ENCODE measurements at places on chromosomes 5 and 9. TPM values are rescaled to one million over a fixed set of nuclear protein-coding genes. Genes with fewer than 3 reads are reported as not detected.

DNA sequence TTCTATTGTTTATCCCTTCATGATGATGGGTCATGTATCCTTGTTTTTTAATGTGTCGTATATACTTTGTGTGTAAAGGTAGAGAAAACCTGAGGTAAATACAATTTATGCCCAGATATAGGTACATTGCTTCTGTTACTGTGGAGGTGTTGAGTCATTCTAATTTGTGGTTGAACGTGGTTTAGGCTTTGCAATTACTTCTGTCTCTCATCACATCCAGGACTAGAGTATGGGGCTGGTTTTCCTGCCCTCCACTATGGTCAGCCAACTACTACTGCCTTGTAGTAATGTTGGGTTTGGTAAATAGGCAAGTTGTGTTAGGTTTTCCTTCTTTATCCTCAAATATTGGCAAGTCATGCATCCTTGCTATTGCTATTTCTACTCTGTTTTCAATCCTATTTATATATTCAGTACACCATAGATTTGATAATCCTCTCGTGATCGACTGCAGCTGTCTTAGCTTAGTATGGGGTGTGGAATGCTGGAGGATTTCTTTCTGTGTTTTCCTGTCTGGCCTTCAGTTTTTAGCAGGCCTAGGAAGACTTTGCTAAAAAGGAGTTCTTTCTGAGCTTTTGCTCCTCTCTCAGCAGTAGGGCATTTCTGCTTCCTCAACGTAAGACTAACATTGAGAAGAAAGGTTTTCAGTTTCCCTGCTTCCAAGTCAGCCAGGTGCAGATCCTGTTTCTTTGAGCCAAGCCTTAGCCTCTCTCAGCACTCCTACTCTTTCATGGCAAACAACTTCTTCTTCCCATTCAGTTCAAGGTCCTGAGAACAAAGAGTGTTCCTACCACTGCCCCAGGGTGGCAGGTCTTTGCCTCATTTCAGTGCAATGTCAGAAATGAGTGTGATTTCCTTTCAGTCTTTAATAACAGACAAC, 844.4 kb upstream of the CDH18 start:
- H3K27ac ChIP-seq: no peak overlapping the region
- H3K4me1 ChIP-seq: no peaks in the 10 kb centered on the region
- no peaks in the 10 kb centered on the region for H3K36me3 ChIP-seq
- H3K27me3 ChIP-seq: no peaks in the 10 kb centered on the region
- H3K4me3 ChIP-seq: no peak overlapping the region

DNA sequence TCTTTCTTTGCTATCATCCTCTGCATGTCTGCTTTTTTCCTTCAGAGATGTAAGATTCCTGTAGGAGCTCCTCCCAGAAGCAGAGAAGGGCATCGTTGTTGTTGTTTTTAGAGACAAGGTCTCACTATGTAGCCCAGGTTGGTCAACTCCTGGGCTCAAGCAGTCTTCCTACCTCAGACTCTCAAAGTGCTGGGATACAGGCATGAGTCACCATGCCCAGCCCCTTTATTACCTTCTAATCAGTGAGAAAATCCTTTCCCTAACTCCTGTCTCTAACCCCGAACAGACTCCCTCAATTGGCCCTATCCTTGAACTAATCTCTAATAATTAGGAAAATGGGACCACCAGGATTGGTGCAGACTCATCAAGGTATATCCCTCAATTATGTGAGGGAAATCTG, 64.4 kb downstream of the GALNT10 start:
- H3K27ac ChIP-seq: no peak overlapping the region
- H3K4me3 ChIP-seq: no peak overlapping the region
- H3K36me3 ChIP-seq: no peaks in the 10 kb centered on the region
- no peaks in the 10 kb centered on the region for H3K27me3 ChIP-seq
- DNase-seq: no peak

DNA sequence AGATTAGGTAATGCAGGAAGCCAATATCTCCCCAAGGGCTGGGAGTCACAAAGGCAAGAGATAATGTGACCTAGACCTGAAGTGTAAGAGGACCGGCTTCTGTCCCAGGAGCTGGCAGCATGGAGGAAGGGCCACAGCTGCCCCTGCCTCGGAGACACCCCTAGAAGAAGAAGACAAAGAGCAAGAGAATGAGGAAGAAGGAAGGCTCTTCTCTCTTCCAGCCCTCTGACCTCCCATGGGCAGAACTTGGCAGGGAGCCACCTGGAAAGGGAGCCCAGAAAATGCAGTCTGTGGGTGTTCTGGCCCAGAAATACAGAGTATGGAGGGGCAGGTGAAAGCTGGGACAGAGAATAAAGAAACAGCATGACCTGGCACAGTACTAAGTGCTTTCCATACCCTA, 151.0 kb downstream of the C5orf15 start:
- no peak overlapping the region for H3K4me3 ChIP-seq
- H3K4me1 ChIP-seq: no peaks in the 10 kb centered on the region
- peaks cover 41% of the 10 kb centered on the region for H3K27me3 ChIP-seq
- H3K36me3 ChIP-seq: no peaks in the 10 kb centered on the region

MYOT gene
- total RNA-seq: not detected

DNA sequence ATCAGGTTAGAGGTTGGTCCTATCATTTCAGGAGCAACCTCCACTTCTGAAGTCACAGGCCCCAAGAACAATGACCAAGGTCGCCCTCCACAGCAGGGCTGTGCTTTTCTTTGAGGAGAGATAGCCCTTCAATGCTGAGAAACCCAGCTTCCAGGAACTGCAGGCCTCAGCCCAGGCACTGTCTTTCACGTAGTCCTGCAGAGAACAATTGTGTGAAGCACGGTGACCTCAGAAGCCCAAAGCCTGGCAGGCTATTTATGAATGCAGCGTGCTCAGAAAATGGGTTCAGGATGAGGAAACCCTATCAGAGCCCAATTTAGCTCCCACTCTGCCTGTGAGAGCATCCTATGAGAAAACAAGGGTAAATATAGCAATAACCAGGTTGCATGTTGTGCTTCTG, 388.3 kb downstream of the PLK2 start:
- H3K36me3 ChIP-seq: no peaks in the 10 kb centered on the region
- H3K4me3 ChIP-seq: no peak overlapping the region
- H3K4me1 ChIP-seq: no peaks in the 10 kb centered on the region
- no peak for DNase-seq
- H3K27me3 ChIP-seq: no peaks in the 10 kb centered on the region
- no peak overlapping the region for H3K27ac ChIP-seq

Data from GM23248 (cell line).